ENCODE measurements at places on chromosomes 1 and 21.

GRCh38 chr21:42523941-42524340 lies 10.3 kb downstream of the SLC37A1 start:
- no peak for DNase-seq

GRCh38 chr1:153572569-153573015 lies 6.9 kb upstream of the S100A2 start:
- DNase-seq = peak; percentile 59

DNA sequence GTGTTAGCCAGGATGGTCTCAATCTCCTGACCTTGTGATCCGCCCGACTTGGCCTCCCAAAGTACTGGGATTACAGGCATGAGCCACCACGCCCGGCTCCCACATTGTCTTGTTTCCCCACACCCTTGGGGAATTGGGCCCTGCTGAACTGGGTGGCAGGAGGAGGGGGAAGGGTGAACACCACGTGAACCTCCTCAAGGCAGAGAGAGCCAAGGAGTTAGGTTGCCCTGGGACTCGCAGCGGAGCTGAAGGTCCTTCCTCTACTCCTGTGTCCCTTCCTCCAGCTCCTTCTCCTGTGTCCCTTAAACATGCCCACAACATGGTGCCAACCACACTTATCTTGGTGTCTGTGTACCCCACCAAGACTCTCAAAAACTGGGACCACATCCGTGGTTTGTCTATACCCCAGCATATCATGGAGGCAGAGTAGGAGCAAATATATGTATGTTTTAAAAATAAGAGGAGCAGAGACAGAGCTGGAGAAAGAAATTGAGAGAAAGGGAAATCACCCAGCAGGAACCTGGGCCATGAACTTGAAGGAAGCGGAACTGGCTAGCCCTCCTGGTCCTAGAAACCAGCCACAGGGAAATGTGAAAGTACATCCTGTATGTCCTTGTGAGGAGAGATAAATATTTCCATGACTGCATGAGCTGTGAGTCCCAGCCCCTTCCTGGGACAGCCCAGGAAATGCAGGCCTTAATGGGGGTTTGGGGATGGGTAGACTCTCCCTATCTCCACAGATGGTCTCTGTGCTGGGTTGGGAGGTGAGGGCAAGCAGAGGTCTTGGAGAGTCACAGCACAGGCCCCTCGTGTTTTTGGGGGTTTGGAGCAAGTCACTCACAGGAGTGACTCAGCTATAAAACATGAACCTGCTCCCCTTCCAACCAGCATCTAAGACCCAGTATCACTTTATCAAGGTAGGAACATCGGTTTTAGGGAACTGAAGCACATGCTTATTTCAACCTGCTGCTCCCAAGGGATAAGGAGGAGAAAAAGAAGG lies 9.4 kb upstream of the TAL1 start:
- DNase-seq = no peak

GRCh38 chr1:19605967-19606366 lies 38.1 kb upstream of the NBL1 start:
- DNase-seq = no peak

- DNase-seq = no peak
Measured at GRCh38 chr1:9733160-9733789, 81.7 kb downstream of the PIK3CD start.

GRCh38 chr1:9558271-9558945 lies 19.1 kb downstream of the SLC25A33 start:
- DNase-seq = no peak

GRCh38 chr1:178143730-178144690 lies 50.1 kb downstream of the RASAL2 start:
- DNase-seq = no peak
